ENCODE measurements at places on chromosomes 5 and 9. TPM values are rescaled to one million over a fixed set of nuclear protein-coding genes. Genes with fewer than 3 reads are reported as not detected.

PCDHB2 gene
- 13.8 TPM for total RNA-seq

DNA sequence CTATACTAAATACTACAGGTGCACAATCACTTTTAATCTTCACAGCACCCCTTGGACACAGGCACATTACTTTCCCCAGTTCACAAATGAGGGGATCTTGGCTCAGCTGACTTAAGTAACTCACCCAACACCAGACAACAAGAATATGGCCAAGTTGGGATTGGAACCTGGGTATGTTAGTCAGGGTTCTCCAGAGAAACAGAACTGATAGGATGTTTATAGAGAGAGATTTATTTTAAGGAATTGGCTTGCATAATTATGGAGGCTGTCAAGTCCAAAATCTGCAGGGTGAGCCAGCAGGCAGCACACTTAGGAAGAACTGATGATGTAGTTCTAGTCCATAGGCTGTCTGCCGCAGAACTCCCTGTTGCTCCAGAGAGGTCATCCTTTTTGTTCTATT lies 312.9 kb downstream of the MAN2A1 start:
- DNase-seq: no peak

GRCh38 chr9:129987047-129987446 lies 55.9 kb downstream of the FNBP1 start:
- DNase-seq: no peak

ABCA1 gene
- 2.3 TPM for total RNA-seq

GRCh38 chr9:109588415-109588814 lies 90.3 kb upstream of the PTPN3 start:
- DNase-seq: no peak

All from PC-3 (cell line).